ENCODE measurements at places on chromosomes 2 and 18.

GRCh38 chr2:239802185-239802649, 222.9 kb downstream of the NDUFA10 start:
- no peak for DNase-seq

DNA sequence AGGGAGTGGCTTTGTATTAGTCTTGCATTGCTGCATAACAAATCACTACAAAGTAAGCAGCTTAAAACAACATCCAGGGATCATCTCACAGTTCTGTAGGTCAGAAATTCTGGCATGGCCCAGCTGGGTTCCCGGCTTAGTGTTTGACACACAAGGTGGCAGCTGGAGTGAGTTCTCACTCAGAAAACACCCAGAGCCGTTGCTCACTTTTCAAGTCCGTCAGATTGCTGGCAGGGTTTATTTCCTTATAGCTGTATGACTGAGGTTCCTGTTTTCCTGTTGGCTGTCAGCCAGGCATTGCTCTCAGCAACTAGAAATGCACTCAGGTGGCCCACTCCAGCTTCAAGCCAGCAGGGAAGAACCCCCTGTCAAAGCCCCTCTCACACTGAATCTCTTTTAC, 324.1 kb downstream of the CCDC178 start:
- no peak for DNase-seq

GRCh38 chr2:1727796-1728474, 16.4 kb downstream of the PXDN start:
- DNase-seq = no peak

GRCh38 chr2:183998041-183998796, 600.1 kb upstream of the ZNF804A start:
- DNase-seq = no peak

- DNase-seq = no peak
Observed at GRCh38 chr2:114083717-114084387, 194.0 kb downstream of the ACTR3 start.

GRCh38 chr18:79581911-79582310, 97.7 kb upstream of the CTDP1 start:
- no peak for DNase-seq

DNA sequence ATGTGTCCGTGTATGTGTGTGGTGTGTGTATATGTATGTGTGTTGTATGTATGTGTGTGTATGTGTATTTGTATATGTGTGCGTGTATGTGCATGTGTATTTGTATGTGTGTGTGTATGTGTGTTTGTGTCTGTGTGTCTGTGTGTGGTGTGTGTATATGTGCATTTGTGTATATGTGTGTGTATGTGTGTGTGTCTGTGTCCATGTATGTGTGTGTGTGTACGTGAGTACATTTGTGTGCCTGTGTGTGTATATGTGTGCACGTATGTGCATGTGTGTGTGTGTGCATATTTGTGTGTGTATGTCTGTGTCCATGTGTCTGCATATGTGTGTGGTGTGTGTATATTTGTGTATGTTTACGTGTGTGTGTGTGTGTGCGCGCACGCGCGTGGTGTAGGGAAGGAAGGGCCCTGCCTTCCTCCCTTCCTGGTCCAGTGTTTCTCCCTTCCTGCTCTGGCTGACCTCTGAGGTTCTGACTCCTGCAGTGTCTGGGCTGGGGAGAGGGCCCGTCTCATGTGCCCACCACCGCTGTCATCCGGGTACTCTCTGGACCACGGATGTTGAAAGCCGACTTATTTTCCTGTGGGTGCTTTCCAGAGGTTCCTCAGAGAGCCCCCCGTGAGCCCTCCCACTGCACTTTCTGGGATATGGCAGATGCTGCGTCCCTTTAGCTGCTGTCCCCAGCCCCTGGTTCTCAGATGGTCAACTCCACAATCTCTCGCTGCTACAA, 209.5 kb downstream of the DYSF start:
- DNase-seq = no peak

GRCh38 chr2:127220102-127220767, at the start of gene CYP27C1:
Gene CYP27C1, minus strand, starts transcription at chr2:127220299. Its CDS starts 29 bp downstream, at chr2:127220270.
- no peak for DNase-seq

GRCh38 chr2:189608170-189608569, 27.6 kb upstream of the SLC40A1 start:
- DNase-seq = no peak

- no peak for DNase-seq
Observed at GRCh38 chr18:42047721-42048120, 92.7 kb downstream of the PIK3C3 start.

GRCh38 chr2:205463466-205464025, 218.8 kb upstream of the NRP2 start:
- no peak for DNase-seq

- DNase-seq = no peak
Observed at GRCh38 chr2:200042102-200042735, 86.8 kb downstream of the MAIP1 start.

- DNase-seq = no peak
Observed at GRCh38 chr2:233817995-233818638, 36.2 kb downstream of the HJURP start.

Data from T-helper 2 cell (primary cell).